CD4-positive, alpha-beta T cell treated with Interleukin-12 subunit alpha and Interleukin-12 subunit beta, for 1 hour (primary cell): ENCODE measurements at places on chromosomes 13 and 19.

DNA sequence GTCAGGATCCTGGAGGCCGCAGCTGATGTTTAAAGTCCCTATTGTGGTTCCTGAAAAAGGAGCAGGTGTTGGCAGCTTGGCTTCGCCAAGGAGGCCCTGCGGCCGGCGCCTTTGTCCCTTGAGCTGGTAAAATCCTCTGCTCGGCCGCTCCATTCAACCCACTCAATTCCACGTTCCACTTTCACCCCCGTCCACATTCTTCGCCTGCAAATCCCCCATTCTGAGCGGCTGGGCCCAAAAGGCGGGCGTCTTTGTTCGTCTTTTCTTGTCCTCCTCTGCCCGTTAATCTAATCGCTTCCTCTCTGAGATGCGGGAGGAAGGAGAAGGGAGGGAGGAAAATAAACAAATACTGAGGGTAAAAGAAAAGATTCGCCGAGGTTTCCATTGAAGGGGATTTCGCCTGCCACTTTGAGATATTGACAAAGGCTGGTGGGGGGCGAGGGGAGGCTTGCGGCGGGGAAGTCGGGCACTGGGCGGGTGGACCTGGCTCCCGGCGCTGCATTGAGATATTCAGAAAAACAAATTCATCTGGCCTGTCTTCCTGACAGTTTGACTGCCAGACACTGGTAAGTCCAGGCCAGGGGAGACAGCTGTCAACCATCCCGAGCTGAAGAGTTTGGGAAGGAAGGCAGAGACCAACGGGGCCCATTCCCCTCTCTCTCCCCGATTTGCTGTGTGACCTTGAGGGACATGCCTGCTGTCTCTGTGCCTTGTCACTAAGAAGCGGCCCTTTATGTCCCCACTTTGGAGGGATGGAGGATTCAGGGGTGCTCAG, 37.6 kb downstream of the ZNRF4 start:
- DNase-seq: no peak

DNA sequence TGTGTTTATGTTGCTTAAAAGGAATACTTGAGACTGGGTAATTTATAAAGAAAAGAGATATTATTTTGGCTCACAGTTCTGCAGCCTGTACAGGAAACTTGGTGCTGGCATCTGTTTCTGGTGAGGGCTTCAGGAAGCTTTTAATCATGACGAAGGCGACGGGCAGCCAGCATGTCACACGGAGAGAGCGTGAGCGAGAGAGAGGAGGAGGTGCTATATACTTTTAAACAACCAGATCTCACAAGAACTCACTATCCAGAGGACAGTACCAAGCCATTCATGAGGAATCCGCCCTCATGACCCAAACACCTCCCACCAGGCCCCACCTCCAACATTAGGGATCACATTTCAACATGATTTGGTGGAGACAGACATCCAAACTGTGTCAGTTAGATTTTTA, 163.4 kb upstream of the TSC22D1 start:
- no peak for DNase-seq

DNA sequence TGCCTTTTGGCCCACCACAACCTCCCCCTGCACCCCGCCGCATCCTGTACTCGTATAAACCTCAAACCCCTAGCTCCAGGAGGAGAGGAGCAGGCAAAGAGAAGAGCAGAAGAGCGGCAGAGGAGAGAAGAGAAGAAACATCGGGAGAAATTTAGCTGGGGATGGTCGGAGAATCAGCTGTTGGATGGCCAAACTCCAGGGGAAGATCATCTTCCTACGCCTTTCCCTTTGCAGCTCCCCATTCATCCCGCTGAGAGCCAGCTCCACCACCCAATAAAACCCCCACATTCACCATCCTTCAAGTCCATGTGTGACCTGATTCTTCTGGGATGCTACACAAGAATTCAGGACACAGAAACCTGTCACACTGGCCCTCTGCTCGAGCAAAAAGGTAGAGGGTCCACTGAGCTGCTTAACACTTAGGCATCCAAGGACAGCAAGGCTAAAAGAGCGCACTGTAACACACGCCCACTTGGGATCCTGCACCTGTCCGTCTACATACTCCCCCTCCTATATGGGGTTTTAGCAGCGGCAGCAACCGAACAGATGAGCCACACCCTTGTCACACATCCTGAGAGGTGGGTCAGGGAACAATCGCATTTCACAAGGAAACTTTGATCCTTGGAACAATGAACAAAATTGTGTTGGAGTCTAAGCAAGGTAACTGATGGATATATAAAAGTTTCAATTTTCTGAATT, 51.6 kb upstream of the MIR17HG start:
- no peak for DNase-seq

DNA sequence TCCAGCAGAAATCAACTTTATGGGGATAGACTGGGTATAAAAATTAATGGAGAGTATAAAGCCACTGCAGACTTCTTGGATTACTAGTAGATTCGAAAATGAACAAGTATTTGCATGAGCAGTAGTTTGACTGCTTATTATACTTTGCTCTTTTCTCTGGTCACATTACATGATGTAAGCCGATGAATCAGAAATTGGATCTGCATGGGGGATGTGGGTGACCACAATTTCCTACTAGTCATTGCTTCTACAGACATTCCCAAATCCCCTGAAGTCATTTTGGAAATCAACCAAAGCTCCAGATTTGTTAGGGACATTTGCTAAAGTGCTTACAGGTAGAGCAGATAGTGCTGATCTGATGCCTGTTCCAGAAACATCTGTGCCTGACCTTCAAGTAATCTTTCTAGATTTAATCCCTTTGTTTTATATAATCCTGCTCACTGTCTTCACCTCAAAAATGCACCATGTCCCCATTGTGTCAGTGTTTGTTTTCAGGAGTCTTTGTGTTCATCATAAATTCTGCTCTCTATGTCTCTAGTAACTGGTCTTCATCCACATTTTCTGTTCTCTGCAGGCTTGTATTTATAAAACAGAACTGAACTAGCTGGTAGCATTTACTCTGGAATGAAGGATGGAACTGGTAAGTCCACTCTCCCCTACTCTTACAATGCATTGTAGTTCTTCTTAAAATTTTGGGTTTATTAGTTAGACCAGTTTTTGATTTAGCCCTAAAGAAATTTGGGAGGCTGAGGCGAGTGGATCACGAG, 201.5 kb upstream of the CSNK1A1L start:
- no peak for DNase-seq

GRCh38 chr13:65468628-65469027, 1761.5 kb downstream of the PCDH9 start:
- no peak for DNase-seq

- no peak for DNase-seq
Observed at GRCh38 chr13:22168437-22169190, 497.7 kb downstream of the FGF9 start.

- no peak for DNase-seq
Observed at GRCh38 chr13:28607187-28607955, 51.6 kb upstream of the POMP start.

GRCh38 chr13:67221630-67222226, 8.4 kb downstream of the PCDH9 start:
- DNase-seq: no peak

DNA sequence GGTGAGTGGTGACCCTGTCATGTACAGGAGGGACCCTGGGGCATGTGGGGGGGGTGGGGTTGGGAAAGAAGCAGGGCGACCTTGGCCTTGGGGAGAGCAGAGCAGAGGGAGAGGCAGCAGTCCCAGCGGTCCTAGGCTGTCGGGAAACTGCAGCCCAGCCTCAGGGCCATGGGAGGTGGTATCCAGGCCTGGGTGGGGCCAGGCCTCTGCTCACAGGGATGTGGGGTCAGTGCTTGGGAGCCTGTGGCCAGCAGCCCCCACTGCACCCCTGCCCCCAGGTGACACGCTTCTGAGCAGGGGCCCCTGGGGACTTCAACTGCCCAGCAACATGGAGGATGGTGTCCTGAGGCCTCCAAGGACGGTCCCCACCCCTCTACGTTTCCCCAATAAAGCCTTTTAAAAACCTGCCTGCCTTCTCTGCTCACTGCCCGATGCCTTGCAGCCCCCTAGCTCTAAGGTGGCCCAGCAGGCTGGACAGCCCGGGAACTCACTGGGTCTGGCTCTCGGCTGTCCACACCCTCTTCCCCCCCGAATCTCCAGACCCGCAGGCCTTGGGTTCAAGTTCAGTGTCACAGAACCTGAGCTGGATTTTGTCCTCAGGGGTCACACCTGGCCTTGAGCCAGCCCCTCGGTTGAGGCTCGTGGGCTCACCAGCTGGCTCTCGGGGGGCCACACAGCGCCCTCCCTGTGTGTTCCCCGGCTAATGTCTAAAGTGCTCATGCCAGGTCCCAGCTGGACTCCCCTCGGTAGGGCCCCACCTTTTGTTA, 6.9 kb downstream of the PNKP start:
- no peak for DNase-seq

- DNase-seq: no peak
Observed at GRCh38 chr19:16764793-16765433, 45.3 kb downstream of the NWD1 start.

DNA sequence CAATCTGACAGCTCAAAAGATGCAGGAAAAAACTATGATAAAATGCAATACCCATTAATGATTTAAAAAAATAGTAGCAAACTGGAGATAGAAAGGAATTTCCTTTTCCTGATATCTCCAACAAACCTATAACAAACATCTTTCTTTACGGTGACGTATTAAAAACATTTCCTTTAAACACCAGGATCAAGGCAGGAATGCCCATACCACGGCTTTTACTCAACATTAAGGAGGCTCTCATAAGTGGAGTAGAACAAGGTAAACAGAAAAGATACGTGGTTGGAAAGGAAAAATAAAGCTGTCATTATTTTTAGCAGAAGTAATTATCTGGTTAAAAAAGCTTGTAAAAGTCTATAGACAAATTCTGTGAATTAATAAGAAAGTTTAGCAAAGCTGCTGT, 61.1 kb downstream of the MIPEP start:
- no peak for DNase-seq

DNA sequence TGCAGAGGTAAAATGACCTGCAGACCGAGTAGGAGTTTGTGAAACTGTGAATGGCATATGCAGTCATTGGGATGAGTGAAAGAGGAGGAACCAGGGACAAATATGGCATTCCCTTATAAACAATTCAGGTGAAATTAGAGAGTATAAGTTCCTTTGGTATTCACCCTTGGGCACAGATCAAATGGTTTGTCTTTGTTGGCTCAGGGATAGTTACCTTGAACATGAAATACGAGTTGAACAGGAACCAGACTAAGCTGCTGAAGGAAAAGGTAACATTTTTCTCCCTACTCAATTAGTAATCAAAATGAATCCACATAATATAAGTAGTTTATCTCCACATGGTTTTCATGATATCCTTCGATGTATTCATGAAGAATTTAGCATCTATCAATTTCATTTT, 50.5 kb downstream of the SLITRK1 start:
- no peak for DNase-seq

DNA sequence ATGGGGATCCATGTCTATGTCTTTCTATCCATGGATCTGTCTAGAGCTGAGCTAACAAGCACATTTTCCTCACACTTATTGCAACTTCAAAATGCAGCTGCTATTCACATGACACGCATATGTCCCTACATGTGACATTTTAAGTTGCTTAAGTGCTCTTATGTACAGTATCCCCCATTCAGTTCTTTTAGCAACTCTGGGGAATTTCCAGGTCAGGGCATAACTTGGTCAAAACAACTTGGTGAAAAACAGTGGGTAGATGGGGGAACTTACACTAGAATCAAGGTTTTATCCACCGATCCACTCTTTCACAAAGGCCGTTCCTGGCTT, 73.0 kb downstream of the COL4A1 start:
- no peak for DNase-seq

- DNase-seq: no peak
Observed at GRCh38 chr19:34556488-34556887, 74.9 kb downstream of the WTIP start.

- no peak for DNase-seq
Observed at GRCh38 chr13:111947026-111947810, 119.7 kb upstream of the SOX1 start.

- DNase-seq: no peak
Observed at GRCh38 chr19:32809754-32810153, 59.8 kb downstream of the SLC7A9 start.

DNA sequence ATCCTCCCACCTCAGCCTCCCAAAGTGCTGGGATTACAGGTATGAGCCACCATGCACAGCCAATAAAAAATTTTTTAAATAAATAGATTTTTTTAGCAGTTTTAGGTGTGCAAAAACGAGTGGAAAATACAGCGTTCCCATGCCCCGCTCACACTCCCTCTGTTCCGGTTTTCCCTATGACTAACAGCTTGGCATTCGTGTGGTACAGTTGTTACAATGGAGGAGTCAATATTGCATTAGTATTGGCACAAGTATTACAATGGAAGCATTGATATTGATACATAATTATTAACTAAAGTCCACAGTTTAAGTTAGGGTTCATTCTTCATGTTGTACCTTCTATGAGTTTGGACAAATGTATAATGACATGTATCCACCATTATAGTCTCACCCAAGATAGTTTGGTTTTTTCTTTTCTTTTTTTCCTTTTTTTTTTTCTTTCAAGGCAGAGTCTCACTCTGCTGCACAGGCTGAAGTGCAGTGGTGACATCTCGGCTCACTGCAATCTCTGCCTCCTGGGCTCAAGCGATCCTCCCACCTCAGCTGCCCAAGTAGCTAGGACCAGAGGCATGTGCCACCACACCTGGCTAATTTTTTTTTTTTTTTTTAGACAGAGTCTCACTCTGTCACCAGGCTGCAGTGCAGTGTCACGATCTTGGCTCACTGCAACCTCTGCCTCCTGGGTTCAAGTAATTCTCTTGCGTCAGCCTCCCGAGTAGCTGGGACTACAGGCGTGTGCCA, 15.4 kb upstream of the RAB20 start:
- no peak for DNase-seq

GRCh38 chr19:50493171-50493570, 16.5 kb upstream of the GARIN5A start:
- no peak for DNase-seq

- no peak for DNase-seq
Observed at GRCh38 chr19:7597689-7598088, 2.0 kb downstream of the CAMSAP3 start.

DNA sequence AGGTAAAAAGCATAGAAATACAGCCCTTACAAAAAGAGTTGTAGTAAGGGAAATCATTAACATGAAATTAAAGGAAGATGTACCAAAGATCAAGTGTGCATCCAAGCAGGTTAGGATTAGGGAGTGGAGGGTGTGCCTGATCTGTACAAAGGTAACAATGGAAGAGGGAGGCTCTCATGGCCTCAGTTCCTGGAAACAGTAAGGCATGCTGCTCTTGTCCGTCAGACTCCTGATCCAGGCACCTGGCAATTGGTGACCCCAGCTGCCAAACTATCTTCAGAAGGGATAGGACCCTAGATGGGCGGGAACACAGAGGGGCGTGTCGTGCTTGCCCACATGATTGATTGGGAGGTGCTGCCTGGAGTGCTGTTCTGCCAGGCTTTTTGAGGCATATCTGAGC, 4.5 kb downstream of the TEX26 start:
- DNase-seq: no peak

DNA sequence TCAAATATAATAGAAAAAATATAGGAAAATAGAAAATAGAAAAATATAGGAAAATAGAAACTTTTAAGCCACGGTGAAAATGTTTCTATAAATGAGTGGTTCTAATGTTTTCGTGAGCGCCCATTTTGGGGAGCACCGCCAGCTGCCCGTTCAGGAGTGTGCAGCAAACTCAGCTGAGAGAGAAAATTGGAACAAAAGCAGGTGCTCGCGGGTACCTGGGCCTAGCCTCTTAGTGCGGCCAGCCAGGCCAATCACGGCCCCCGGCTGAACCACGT, 204 bp upstream of the PDX1 start:
- DNase-seq: no peak

GRCh38 chr13:97133955-97134354, 88.2 kb upstream of the MBNL2 start:
- DNase-seq: no peak

- no peak for DNase-seq
Observed at GRCh38 chr13:44249431-44249836, 124.2 kb upstream of the SERP2 start.

- DNase-seq: no peak
Observed at GRCh38 chr13:107847406-107847805, 367.9 kb downstream of the LIG4 start.
